HCEC 1CT (cell line): ENCODE measurements at places on chromosomes 11 and 22.

DNA sequence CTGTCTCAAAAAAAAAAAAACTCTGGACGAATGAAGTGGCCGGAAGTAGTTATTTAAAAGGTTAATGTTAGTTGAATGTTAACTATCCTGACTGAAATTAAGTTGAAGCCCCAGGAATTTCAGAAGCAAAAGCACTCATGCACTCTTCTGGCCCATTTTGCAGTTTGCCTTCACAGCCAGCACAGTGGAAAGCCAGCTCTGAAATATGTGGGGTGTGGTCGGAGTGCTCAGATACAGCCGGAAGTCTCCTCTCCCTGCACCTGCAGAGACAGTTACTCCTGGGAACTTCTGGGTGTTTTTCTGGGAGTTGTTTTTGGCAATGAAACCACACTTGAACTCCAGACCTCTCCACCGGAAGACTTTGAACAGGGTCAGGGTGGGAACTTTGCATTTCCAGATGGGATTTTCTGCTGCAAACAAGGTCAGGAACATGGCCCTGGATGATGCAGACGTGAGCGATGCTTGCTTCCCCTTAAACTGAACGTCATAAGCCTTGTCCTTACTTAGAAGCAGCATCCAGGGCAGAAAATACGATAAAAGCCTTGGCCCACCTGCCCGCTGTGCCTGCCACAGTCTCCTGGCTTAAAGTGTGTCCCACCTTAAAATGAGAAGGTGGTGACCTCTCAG lies 21.5 kb upstream of the CABP2 start:
- no peak for DNase-seq

GRCh38 chr11:111104185-111104584 lies 141.3 kb upstream of the POU2AF2 start:
- DNase-seq = no peak

GRCh38 chr11:131645237-131645636 lies 274.8 kb downstream of the NTM start:
- DNase-seq = no peak

- no peak for DNase-seq
These were observed 137.8 kb downstream of the CSNK2A3 start for GRCh38 chr11:11215058-11215815.

- DNase-seq = no peak
These were observed 171.1 kb downstream of the CEP164 start for GRCh38 chr11:117498791-117499190.

- DNase-seq = peak; percentile 35
These were observed 21.7 kb upstream of the NRGN start for GRCh38 chr11:124717786-124718651.

- DNase-seq = no peak
These were observed 26.9 kb downstream of the SLC6A5 start for GRCh38 chr11:20626279-20626678.

GRCh38 chr11:132728026-132728425 lies 804.3 kb downstream of the OPCML start:
- no peak for DNase-seq

DNA sequence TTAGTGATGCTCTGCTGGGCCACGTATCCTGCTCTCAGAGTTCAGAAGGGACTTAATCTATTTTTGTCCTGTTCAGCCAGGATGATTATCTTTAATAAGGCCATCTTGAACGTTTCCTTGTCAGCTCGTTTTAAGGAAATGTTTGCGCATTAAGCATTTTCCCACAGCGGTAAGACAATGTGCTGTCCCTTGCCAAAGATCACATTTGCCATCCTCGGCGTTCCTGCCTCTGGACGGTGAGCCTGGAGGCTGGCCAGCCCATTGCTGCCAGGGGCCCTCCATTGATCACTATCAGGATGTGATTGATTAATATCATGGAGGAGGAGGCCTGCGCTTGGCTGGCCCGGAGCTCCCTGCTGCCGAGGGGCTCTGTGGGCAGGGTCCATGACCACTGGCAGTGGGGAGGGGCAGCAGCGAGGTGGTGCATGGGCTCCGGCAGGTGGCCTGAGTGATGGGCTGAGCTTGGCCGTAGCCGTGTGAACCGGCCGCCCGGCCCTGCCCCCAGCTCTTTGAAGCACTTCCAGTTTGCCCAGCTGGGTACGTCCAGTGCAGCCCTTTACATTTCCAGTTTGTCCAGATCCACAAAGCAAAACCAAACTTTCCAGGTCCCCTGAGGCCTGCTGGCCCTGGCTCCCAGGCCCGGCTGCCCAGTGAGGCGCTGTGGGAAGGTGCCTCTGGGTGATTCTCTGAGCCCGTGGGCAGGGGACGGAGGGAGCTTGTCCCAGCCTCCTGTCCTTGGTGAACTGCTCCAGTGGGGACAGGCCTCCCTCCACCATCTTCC lies 49.5 kb upstream of the SMIM38 start:
- DNase-seq = no peak

- DNase-seq = peak; percentile 26
These were observed 425.9 kb downstream of the TMEM135 start for GRCh38 chr11:87463486-87464102.

DNA sequence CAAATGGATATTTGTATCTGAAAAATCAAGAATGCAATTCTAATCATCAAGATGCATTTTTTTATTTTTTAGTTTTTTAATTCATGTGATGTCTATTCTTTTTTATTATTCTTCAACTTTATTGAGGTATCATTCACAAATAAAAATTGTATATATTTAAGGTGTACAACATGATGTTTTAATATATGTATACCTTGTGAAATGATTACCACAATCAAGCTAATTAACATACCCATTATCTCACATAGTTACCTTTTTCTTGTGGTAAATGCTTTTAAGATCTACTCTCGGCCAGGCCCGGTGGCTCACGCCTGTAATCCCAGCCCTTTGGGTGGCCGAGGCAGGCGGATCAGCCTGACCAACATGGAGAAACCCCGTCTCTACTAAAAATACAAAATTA lies 3.7 kb downstream of the HBB start:
- DNase-seq = no peak

GRCh38 chr11:72553706-72554105 lies 119.4 kb upstream of the CLPB start:
- no peak for DNase-seq

GRCh38 chr11:2588809-2589537 lies 110.8 kb downstream of the KCNQ1OT1 start:
- no peak for DNase-seq

GRCh38 chr22:25494774-25495173 lies 69.7 kb upstream of the GRK3 start:
- no peak for DNase-seq

DNA sequence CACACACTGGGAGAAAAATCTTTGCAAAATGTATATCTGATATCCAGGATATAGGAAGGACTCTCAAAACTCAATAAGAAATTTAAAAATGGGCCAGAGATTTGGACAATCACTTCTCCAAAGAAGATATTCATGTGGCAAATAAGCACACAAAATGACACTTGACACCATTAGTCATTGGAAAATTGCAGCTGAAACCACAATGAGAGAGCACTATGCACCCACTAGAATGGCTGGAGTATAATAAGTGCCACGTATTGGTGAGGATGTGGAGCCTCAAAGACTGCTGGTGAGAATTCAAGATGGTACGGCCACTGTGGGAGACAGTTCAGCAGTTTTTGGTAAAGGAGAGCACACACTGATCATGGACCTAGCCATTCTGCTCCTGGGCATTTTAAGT lies 12.8 kb upstream of the OSBPL5 start:
- DNase-seq = peak; percentile 35

GRCh38 chr22:29803190-29803589 lies 34.9 kb downstream of the ASCC2 start:
- no peak for DNase-seq

DNA sequence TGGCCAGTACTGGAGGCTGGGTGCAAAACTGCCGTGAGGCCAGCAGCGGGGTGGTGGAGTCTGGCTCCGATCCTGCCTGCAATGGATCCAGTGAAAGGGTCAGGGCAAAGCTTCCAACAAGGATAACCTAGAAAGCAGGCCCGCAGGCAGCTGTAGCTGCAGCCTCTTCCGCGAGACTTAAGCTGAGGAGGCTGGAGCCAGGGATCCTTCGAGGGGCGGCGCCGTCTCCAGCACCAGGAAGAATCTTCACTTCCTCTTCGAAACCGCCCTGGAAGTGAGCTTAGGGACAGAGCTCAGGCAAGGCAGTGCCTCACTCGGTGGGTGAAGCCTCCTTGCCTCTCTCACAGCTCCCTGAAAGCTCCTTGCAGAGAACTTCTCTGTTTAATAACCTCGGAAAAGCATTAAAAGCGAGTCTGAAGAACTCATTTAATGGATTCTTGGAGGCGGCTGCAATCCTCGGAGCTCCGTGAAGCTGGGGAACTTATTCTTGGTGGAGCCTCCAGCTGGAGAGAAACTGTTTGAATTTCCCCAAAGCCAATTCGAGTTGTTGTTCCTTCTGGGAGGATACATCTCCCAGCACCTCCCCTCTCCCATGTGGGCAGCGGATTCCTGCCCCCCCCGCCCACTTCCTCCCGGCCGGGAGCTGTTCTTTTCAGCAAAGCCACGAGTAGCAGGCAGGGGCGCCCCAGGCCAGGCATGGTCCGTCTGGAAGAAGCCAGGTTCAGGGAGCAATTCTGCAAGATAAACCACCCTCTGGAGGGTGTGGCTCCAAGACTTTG lies 169.9 kb downstream of the CTTN start:
- DNase-seq = peak; percentile 59

- DNase-seq = no peak
These were observed at the start of gene MAPK8IP2 for GRCh38 chr22:50600538-50600937. Gene MAPK8IP2 (plus strand): TSS chr22:50600793. CDS start chr22:50600819, 26 bp downstream.
